ENCODE measurements at places on chromosomes 7 and 10. TPM values are rescaled to one million over a fixed set of nuclear protein-coding genes. Genes with fewer than 3 reads are reported as not detected.

DNA sequence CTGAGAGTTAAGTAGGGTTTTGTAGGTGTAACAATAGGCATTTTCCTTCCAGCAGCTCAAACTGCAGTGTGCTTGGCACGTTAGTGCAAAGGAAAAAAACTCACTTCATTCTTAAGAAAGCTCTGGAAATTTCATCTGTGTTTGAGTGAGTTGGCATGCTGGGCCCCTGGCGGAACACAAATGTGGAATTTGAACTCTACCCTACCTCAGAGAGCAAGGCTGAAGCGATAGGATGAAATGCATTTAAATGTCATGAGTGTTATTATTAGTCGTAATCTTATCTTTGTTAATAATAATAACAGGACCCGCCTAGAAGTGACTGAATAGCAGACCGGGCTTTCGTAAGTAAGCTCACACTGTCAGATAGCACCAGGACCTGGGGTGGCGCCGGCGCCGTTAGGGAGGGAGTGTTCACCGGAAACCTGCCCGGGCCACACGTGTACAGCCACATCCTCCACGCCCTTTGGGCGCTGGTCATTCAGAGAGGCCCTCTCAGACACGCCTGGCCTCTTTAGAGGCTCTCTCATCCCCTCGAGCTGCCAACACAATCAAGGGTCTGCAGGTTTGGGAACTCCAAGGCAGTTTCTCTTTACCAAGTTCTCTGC, 63.5 kb downstream of the GRK5 start:
- peak; percentile 67 for DNase-seq

EVX1 gene
- 0.21 TPM for total RNA-seq

GRCh38 chr7:28718055-28718481, 240.1 kb downstream of the TRIL start:
- peak; percentile 30 for DNase-seq

GRCh38 chr7:66413379-66414114, 208.4 kb downstream of the TPST1 start:
- DNase-seq = peak; percentile 72

PDLIM1 gene
- 131 TPM for total RNA-seq

GRCh38 chr7:145053781-145054180, 217.9 kb upstream of the TPK1 start:
- DNase-seq = no peak

GRCh38 chr7:36985866-36986400, 261.6 kb upstream of the AOAH start:
- no peak for DNase-seq

DPP6 gene
- total RNA-seq = 58.4 TPM

- no peak for DNase-seq
These were observed 40.0 kb downstream of the GOLGA7B start for GRCh38 chr10:97889461-97890265.

DNA sequence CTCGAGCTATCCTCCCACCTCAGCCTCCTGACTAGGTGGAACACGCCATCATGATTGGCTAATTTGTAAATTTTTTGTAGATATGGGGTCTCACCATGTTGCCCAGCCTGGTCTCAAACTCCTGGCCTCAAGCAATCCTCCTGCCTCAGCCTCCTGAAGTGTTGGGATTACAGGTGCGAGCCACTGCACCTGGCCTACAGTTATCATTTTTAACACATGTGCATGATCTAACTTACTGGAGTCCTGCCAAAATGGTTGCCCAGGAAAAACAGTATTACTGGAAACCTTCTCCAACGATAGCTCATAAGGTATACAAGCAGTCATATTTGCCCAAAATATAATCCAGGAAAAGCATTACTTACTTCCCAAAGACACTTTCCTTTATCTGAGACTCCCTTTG, 20.2 kb downstream of the MRPL32 start:
- DNase-seq = no peak

DNA sequence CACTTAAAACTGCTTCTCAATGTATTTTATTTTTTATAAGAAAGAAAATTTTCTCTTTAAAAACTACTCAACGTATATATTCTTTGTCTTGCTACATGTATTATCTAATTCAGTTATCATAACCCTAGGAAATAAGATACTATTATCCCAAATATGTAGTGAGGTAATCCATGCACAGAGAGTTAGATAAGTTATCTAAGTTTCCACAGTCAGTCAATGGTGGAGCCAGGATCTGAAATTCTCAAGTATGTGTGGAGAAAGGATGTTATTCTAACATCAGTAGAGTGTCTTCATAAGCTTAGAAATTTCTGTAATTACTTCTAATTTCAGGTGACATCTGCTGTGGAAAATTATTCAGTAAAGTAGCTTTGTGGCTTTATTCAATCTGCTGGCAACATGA, 239.9 kb downstream of the CSTF2T start:
- DNase-seq = no peak

SLC29A4 gene
- total RNA-seq = 1.8 TPM

CCDC126 gene
- total RNA-seq = 29.1 TPM

- no peak for DNase-seq
These were observed 97.7 kb downstream of the HIBADH start for GRCh38 chr7:27564881-27565482.

- no peak for DNase-seq
These were observed 224.7 kb downstream of the CUX1 start for GRCh38 chr7:102042016-102042656.

KCP gene
- not detected for total RNA-seq

GRCh38 chr7:123041101-123041500, 45.6 kb upstream of the TAS2R16 start:
- DNase-seq = no peak

OGDHL gene
- total RNA-seq = 5.9 TPM

DNA sequence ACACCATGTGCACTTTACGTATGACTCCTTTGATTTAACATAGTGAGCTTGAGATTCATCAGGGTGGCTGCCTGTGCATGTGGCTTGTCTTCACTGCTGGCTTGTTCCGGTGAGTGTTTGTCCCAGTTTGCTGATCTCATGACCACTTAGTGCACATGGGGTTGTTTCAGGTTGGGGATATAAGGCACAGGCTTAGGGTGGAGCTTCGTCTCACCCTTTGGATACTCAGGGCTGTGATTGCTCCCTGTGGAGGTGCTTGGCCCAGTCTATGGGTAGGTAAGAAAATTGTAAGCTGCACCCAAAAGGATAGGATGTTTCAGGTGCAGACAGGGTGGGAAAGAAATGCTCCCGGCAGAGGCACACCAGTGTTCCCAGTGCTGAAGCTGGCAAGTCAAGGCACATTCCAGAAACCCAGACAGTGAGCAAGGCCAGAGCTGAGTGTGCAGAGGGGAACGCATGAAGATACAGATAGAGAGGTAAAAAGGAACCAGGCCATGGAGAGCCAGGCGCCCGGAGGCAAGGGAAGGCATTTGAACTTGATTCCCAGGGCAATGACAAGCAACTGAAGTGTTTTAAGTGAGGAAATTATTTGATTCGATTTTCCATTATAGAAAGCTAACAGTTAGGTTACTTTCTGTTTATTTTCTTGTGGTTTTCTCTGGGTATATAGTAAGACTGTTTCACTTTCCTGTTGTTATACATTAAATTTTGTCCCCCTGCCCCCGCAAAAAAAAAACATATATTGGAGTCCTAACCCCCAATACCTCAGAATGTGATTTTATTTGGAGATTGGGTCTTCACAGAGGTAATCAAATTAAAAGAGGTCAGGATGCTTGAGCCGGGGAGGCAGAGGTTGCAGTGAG, 289.8 kb upstream of the KLF6 start:
- DNase-seq = no peak

DNA sequence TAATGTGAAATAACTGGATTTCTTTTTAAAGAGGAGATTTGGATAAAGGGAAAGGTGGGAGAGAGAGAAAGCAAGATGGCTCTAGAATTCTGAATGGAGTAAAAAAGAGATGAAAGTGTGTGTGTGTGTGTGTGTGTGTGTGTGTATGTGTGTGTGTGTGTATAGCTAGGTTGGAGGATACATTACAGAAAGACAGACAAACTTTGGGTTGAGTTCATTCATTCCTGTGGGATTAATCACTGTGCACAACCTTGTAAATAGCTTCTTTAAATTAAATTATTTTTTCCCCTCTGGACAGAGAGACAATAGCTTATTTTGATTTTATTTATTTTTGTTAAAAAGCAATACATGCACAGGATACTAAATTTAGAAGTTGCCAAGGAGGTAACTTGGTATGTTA, 7.5 kb downstream of the ASB4 start:
- no peak for DNase-seq

DNA sequence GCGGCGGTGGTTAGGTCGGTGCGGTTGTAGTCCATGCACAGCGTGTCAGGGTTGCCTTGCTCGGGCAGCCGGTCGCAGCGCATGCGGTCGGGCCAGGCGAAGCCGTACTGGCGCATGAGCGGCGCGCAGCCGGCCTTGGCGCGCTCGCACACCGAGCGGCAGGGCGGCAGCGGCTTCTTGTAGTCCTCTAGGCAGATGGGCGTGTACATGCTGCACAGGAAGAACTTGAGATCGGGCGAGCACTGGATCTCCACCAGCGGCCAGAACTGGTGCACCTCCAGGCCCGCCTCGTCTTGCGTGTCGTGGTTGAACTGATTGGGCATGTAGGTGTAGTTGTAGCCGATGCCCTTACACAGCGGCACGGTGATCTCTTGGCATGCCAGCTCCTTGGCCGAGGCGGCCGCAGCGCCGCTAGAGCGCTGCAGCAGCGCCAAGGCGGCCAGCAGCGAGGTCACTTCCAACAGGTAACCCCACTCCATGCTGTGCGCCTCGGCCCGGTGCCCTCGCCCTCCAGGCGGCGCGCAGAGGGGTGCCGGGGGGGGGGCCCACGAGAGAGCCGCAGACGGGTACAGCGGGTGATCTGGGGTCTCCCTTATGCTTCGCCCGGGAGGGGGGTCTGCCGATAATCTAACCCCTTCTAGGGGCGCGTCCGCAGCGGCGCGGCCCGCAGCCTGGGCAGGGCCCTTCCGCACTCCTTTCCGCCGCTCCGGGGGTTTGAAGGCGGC, 983 bp downstream of the FZD8 start:
- DNase-seq = peak; percentile 56

FOXP2 gene
- 32.0 TPM for total RNA-seq

- DNase-seq = no peak
These were observed 176.4 kb downstream of the GATA3 start for GRCh38 chr10:8230902-8231301.

GRCh38 chr7:91330191-91330808, 66.1 kb downstream of the FZD1 start:
- DNase-seq = no peak

DNA sequence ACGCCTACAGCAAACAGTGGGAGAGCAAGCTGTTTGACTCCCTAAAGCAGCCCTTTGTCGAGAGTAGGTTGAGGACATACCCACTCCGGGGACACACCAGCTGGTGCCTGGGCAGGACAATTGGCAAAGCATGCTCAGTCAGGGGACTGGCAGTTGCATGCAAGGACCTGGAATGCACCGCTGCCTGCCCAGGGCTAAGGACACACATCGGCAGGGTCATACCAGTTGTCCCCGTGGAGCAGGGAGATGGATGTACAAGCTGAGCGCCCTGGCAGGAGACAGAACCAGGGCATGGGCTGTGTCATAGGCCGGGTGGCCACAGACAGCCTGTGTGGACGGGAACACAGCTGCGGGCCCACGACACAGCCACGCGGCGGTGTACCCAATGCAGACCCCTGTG, 18.3 kb upstream of the ELN start:
- no peak for DNase-seq

ZNF503 gene
- total RNA-seq = 21.6 TPM

FAM24B gene
- 0.88 TPM for total RNA-seq

SFTPA1 gene
- total RNA-seq = not detected

EPHB4 gene
- 374 TPM for total RNA-seq
